T follicular helper cell (primary cell): ENCODE measurements at places on chromosomes 11 and 22.

DNA sequence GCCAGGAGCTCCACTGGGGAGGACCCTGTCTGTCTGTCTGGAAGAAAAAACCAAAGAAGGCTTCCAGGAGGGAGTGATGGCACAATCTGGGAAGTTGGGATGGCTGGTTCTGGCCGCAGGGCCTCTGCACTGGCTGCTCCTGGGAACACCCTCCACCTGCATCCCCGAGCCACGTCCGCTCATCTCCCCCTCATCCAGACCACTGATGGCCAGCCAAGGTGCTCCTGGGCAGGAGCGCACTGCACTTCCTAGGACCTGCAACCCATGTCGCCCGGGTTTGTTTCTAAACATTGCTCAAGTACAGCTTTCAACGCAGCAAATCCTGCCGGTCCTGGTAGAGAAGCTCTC lies 4.9 kb upstream of the IFITM10 start:
- DNase-seq, result no peak

DNA sequence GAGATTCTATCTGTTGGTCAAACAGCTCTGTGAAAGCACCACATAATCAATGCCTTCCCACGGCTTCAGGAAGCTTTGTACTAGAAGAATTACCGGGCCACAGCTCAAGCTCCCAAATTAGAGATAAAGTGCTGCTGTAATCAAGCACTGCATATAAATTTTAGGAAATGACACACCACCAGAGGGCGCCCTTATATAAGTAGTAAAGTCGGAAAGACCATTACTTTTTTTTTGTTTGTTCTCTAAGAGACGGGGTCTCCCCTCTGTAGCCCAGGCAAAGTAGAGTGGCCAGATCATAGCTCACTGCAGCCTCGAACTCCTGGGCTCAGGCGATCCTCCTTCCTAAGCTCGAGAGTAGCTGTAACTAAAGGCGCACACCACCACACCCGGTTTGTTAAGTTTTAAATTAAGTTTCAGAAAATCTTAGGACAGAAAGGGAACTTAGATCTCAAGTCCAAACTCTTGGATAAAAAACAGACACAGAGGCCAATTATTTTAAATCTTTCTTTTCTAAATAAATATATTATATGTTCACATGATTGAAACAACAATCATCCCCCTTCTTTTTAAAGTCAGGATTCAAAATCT lies 32.6 kb downstream of the PRCP start:
- DNase-seq, result peak; percentile 63

GRCh38 chr11:59556115-59556916 lies 45.0 kb downstream of the OR4D9 start:
- peak; percentile 25 for DNase-seq

DNA sequence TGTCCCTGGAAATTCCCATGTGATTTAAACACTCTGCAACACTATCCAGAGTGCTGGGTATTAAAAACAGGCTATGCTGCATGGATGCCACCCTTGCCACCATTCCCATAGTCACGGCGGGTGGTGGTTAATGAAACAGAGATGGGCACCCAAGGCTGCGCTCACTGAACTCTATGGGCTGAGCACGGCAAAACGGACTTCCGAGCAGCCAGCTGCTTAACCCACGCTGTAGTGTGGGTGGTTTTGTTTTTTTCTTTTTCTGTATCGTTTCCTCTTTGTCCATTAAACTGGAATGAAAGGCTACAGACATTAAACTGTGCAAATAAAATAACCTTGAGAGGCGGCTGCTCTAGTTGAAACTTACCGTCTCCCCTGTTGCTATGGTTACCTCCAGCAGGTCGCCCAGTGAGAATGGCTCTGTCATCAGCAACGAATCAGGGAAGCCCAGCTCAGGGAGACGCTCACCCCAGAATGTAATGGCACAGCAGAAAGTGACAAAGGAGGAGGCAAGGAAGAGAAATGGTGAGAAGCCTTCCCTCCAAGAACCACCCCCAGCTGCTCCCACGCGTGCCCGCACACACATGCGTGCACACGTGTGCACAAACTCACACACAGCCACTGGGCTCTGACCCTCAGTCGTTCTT lies 102.1 kb downstream of the C11orf91 start:
- no peak for DNase-seq

DNA sequence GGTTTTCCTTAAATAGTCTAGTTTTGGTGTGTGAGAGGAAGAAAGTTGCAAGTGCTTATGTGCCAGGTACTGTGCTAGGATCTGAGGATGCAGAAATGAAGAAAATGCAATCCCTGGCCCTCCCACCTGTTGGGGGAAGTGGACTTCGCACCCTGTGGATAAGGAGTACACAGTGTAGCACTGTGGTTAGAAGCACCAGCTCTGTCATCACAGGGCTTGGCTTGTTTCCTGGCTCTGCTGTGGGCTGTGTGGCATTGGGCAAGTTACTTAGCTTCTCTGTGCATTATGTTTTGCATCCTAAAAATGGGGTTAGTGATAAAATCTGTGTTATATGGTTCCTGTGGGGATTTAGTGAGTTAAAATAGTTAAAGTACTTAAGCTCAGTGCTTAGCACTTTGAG lies 68.2 kb downstream of the ENDOD1 start:
- no peak for DNase-seq

DNA sequence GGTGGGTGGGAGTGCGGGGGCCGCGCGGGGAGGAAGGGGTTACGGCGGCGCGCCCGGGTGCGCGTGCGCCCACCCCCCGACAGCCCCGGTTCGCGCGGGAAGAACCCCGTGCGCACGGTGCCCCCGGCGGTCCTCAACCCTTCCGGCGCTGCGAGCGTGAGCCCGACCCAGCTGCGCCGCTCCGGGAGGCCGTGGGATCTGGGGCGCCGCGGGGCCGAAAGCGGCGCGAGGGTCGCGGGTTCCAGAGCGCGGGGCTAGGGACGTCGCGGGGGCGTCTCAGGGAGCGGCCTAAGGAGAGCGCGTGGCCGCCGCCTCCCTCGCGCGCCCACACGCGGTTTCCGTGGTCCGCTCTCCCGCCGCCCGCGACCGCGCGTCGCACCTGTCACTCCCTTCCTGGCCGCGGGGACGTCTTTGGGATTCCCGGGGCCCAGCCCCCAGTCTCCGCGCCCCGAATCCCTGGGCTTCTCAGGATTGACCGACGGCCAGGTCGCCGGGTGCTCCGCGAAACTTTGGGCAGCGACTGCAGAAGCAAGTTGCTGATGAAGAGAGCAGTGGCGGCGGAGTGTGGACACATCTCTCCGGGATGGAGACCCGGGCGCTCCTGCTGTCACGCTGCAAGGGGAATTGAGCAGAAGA lies 582 bp downstream of the SREBF2 start:
- DNase-seq, result peak; percentile 24

GRCh38 chr22:24519496-24519895 lies 24.4 kb downstream of the UPB1 start:
- DNase-seq, result no peak

DNA sequence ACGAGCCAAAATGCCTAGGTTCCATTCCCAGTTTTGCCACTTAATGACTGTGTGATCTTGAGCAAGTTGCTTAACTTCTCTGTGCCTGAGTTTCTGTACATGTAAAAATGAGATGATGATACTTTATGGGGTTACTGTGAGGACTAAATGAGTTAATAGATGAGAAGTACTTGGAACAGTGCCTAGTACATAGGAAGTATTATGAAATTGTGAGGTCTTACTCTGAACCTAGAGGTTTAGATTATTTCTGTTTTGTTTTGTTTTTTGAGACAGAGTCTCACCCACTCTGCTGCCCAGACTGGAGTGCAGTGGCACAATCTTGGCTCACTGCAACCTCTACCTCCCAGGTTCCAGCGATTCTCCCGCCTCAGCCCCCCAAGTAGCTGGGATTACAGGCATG lies 227.0 kb upstream of the POU2AF2 start:
- DNase-seq, result no peak

- DNase-seq, result no peak
Observed at GRCh38 chr11:22491555-22492225, 133.9 kb downstream of the FANCF start.

- no peak for DNase-seq
Observed at GRCh38 chr11:27520226-27520625, 13.7 kb upstream of the LIN7C start.

GRCh38 chr22:47452184-47452583 lies 689.7 kb downstream of the TBC1D22A start:
- DNase-seq, result no peak

DNA sequence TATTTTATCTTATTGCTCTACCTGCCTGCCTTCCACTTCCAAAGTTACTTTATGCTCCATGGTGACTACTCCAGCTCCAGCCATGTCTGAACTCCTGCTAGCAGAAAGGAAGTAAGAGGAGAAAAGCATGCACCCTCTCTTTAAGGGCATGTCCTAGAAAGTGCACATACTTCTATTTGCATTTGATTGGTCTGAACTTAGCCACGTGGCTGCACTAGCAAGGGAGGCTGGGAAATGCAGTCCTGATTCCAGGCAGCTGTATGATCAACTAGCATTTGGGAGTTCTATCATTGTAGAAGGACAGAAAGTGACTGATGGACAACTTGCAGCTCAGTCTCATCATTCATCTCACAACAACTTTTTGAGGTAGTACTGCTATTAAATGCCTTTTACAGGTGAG lies 515.7 kb downstream of the BUD13 start:
- DNase-seq, result no peak

- DNase-seq, result no peak
Observed at GRCh38 chr11:78209478-78209877, 20.8 kb downstream of the USP35 start.

- DNase-seq, result no peak
Observed at GRCh38 chr11:69173925-69174581, 18.3 kb downstream of the SMIM38 start.

- DNase-seq, result no peak
Observed at GRCh38 chr11:120343429-120343828, 7.2 kb downstream of the ARHGEF12 start.

- no peak for DNase-seq
Observed at GRCh38 chr11:30395751-30396150, 72.8 kb downstream of the ARL14EP start.

GRCh38 chr11:92794783-92795182 lies 174.7 kb upstream of the MTNR1B start:
- DNase-seq, result no peak

DNA sequence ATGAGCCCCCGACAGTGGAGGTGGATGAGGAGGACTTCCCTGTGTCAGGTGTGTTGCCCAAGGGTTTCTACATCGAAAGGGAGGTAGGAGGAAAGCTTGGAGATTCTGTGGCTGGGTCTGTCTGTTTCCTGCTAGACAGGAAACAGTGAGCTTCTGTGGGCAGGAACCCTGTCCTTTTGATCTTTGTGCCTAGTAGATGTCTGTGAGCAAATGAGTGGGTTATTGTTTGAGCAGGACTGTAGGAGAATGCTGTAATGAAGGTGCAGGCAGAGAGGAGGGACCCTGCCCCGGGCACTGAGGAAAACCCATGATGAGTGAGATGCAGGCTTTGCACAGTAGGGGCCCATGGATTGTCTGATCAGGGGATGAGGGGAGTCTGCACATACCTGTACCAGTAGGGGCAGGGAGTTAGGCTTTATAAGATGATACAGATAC lies 14.0 kb downstream of the USP35 start:
- DNase-seq, result peak; percentile 67

GRCh38 chr11:61109671-61110070 lies 7.4 kb downstream of the CD5 start:
- no peak for DNase-seq

GRCh38 chr11:61602775-61603569 lies 22.1 kb upstream of the SYT7 start:
- DNase-seq, result no peak

DNA sequence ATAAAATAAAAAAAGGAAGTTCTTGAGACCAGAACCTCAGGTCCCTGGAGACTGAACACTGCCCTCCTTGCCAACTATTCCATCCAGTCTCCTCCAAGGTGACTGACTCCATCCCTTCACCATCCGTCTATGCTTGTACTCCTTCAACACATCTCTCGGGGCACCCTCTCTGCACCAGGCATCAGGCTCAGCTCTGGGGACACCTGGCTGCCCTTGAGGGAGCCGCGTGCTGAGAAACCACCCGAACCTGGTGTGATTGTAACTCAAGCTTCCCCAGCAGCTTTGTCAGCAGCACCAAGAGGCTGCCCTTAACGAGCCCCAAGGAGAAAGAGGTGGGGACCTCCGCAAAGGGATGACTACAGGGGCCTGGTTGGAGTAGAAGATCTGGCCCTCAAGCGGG lies 1.7 kb downstream of the PTPN5 start:
- no peak for DNase-seq

DNA sequence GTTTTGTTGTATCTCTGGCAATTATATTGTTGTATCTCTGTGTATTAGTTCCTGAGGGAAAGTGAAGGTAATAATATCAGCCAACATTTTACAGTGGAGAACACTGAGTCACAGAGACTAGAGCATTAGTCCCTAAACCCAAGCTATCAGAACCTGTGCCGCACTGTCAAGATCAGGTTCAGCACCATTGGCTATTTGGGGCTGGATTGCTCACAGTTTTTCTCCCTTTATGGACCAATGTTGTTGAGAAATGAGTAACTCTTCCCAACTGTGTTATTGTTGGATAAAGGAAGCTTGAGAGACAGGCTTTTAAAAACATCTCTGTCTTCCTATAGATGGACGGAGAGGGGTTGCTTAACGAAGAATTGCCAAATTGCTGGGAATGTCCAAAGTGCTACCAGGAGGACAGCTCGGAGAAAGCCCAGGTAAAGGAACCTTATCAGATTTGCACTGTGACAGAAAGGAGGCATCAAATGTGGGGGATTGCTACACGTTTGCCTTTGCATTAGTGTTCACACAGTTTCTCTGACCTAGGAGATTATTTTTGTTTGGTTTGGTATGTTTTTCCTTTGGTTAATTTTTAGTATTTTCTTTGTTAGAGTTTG lies 18.2 kb upstream of the GRK2 start:
- DNase-seq, result no peak

- DNase-seq, result no peak
Observed at GRCh38 chr11:31802609-31802989, 8.5 kb downstream of the PAX6 start.

DNA sequence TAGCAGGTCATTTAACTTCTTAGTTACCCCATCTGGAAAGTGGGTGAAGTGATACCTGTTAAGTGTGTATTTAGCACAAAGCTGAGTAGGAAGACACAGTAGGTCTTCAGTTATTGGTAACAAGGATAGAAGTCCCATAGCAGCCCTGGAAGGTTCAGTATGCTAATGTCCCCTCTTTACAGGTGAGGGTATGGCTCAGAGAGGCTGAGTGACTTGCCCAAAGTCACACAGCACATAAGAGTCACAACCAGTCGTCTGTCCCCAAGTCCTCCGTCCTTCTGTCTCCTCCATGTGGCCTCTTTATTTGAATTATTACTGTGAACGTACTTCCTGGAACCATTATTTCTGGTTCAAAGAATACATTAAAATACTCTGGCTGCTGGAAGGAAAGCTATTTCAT lies 10.5 kb downstream of the ASPHD2 start:
- no peak for DNase-seq

- peak; percentile 49 for DNase-seq
Observed at GRCh38 chr11:63906585-63906984, 10.4 kb downstream of the RCOR2 start.

DNA sequence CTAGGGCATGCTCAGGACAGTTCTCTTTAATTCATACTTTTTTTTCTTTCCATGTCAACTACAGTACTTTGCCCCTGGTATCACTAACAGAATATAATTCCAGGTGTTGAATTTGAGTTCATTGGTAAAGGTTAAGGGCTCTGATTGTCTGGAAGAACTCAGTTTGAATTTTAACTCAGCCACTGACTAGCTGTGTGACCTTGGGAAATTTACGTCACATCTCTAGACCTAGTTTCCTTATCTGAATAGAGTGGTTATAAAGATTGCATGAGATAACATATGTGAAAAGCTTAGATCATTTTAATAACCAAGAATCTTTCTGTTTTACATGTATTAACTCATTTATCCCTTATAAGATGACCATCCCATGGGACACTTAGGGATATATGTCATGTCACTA lies 15.8 kb upstream of the ZC3H12C start:
- no peak for DNase-seq

- DNase-seq, result no peak
Observed at GRCh38 chr11:122128146-122128545, 12.1 kb upstream of the BLID start.
